ENCODE measurements at places on chromosomes 2 and 18.

GRCh38 chr2:114405247-114406116 lies 37.0 kb upstream of the DPP10 start:
- DNase-seq: no peak

DNA sequence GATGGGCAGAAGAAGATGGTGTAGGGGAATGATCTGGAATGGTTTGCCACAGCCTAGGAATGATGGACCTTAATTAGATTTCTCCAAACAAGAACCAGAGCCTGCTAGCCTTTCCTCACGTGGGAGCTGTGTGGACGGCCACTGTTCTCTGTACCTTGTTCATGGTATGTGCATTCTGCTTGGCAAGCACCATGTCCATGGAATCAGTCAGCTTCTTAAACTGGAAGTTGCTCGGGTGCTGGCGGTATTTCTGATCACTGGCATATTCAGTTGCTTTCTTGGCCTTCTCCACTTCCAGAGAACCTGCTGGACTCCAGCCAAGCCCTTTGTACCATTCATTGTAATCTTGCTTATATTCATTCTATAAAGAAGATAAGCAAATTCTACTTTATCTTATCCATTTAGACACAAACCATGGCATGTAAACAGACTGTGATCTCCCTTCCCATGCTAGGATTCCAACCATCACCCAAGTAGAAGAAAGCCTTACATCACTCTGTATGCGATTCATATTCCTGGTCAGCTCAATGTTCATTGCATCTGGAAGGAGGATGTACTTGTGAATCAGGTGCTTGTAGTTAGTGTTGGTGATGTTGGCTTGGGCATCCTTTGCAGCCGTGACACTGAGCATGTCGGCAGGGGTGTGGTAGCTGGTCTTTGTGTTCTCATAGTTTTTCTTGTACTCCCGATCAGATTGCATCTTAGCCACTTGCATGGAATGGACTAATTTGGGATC lies 78.4 kb downstream of the NEB start:
- DNase-seq: no peak

DNA sequence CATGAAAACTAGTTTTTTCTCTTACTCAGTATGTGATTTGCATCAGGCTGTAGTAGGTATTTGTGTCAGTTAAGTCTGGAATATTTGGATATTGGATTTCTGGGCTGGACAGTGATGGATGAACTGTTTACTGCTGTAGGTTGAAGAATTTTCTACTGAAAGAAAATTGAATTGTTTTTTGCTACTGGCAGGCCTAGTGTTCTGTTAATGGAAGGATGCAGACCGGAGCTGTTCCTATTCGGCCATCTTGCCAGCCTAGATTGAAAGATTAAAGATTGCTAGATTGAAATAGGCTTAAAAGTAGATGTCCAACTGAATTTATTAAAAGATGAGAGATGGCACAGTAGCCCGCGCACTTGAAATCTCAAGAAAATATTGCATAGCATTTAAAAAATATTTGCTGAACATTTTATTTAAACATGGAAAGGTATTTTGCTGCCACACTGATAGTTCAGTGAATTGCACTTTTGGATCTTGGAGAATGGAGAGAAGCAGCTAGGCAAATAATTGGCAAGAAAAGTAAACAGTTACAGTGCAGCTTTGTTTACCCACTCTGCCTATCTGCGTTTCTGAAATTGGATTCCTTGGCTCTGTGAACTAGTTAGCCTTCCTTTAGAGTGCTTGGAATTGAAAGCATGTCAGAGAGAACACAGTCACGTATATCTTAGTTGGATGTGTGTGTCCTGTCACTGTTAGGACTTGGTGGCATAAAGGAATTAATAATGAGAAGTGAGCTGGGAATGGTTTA lies 54.1 kb downstream of the EPB41L5 start:
- DNase-seq: no peak

DNA sequence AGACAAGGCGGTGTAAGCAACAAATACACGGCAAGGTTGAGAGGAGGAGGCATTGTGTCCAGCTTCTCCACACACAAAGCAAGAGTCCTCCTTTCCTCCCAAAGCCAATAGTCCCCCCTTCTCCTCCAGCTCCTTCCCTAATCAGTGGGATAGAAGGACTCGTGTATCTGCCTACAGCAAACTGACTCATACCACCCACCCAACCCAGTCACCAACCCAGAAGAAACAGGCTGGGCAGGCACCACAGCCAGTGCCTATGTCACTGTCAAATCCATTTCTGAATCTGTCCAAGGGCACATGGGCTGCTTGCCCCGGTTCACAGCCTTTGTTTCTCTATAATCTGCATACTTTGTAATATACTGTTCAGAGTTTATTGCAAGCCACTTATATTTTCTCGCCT lies 19.2 kb upstream of the NMS start:
- no peak for DNase-seq

DNA sequence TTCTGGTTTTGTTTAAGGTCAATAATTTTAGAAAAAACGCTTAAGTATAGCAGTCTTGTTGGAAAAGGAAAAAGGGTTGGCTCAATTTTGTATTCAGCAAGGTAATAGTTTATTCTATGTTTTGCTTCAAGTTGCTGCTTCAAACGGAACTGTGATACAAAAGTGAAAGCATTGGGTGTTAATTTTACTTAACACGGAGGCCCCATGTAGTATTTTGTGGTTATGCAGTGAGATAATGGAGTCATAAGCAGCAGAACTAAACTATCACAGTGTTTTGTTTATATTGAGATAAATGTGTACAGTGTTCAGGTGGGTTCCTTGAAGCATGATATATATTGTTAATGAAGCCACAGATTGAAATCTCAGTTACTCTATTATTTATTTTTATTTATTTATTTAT lies 67.0 kb upstream of the LYPD6B start:
- DNase-seq: no peak

GRCh38 chr2:242098445-242099128 lies 229.1 kb downstream of the RTP5 start:
- no peak for DNase-seq

GRCh38 chr2:113124181-113124961 lies 3.0 kb upstream of the IL1RN start:
- no peak for DNase-seq

- DNase-seq: no peak
Observed at GRCh38 chr2:220278022-220278421, 650.6 kb downstream of the SLC4A3 start.

- DNase-seq: peak; percentile 68
Observed at GRCh38 chr2:200466425-200467418, 43.1 kb downstream of the KCTD18 start.

GRCh38 chr2:6492573-6492972 lies 373.1 kb downstream of the CMPK2 start:
- no peak for DNase-seq

DNA sequence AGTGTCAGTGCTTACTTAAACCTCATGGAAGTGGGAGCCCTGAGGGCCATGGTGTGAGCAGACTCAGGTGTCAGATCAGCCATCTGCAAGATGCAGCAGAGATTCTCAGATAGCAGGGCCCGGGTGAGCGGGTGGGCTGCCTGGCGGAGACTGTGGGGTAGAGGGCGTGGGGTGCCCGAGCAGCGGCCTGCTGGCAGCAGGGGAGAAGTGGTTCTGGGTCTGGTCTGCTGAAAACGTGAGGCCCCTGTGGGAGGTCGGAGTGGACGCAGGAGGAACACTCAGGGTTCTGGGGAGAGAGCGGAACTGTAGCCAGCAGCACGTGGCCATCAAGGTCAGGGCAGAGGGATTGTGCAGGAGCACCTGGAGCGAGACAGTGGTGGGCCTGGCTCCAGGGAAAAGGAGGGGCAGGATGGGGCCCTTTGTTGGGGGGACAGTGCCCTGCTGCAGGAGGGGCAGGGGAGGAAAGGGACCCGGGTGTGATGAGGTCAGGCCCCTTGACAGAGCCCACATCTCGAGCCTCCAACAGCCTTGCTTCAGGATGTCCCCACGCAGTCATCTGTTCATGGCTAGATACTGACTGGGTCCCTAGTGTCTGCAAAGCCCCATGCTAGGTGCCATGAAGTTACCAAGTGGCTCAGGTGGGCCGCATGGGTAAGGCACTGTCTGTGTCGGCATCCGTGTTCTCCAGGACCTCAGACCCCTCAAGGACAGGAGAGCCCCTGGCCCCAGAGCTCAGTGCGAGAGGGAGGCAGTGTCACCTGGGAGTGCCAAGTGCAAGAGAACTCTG lies 2.7 kb upstream of the ESPNL start:
- DNase-seq: no peak

DNA sequence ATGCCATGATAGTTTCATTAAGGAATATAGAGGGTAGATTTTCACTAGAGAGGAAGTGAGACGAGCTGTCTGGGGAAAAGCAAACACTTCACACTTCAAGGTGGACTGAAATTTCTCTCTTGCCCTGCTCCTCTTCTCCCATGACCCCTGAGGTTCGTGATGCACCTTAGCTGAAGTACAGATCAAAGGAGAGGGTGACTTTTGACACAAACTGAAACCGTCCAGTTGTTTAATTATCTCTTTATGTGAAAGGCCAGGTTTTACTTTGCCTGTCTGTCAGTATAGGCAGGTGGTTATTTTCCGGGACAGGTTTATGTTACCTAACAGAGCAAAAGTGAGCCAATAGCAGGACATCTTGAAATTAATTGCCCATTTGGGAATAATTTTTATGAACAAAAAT lies 41.0 kb upstream of the FOXI3 start:
- DNase-seq: no peak

DNA sequence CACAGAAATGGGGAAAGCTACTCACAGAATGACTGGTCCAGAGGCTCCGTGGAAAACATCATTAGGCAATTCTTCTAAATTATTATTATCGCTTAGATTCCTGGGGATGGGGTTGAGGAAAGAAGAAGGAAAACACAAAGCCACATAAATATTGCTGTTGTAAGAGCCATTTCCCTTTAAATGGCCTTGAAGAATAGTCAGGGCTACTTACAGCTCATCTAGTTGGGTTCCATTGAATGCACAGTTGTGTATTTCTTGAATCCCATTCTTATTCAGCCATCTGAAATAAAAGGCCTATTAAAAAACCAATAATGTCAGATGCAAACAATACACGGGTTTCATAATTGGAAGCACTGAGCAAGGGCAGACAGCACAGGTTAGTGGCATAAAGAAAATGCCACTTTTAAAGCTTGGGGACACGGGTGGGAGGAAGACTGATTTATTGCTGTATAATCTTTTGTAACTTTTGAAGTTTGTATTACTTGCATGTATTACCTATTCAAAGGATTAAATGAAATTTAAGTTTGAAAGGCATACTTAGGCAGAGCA lies 171.4 kb downstream of the FSHR start:
- no peak for DNase-seq

- DNase-seq: no peak
Observed at GRCh38 chr2:24871852-24872333, 48.1 kb downstream of the ADCY3 start.

- DNase-seq: no peak
Observed at GRCh38 chr18:50969448-50969847, 1.6 kb downstream of the ELAC1 start.

GRCh38 chr2:127275789-127276188 lies 18.2 kb downstream of the ERCC3 start:
- DNase-seq: no peak

GRCh38 chr18:4510711-4511110 lies 55.6 kb upstream of the DLGAP1 start:
- no peak for DNase-seq

DNA sequence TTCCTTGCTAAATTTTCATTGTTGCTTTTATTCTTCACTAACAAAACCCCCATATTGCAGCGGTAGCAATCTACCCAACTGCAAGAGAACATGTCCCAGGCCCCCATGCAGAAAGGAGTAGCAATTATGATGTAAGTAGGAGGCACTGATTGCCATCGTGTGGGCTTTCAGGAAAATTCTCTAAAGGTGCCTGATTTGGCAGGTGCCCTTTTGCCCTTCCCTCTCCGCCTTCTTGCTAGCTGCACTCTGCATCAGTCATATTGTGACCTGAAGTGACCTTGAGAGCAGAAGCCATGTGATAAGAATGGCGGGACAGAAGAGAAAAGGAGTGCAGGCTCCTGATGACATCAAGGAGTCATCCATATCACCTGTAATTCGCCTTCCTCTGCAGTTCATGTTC lies 112.1 kb downstream of the NCKAP5 start:
- DNase-seq: no peak

- DNase-seq: no peak
Observed at GRCh38 chr2:78994789-78995188, 30.7 kb upstream of the REG3G start.

GRCh38 chr18:49161627-49162026 lies 210.9 kb upstream of the SMAD7 start:
- DNase-seq: peak; percentile 45

GRCh38 chr2:44759823-44760222 lies 181.7 kb upstream of the SIX3 start:
- DNase-seq: no peak

GRCh38 chr2:109466674-109467575 lies 146.8 kb downstream of the SEPTIN10 start:
- no peak for DNase-seq

DNA sequence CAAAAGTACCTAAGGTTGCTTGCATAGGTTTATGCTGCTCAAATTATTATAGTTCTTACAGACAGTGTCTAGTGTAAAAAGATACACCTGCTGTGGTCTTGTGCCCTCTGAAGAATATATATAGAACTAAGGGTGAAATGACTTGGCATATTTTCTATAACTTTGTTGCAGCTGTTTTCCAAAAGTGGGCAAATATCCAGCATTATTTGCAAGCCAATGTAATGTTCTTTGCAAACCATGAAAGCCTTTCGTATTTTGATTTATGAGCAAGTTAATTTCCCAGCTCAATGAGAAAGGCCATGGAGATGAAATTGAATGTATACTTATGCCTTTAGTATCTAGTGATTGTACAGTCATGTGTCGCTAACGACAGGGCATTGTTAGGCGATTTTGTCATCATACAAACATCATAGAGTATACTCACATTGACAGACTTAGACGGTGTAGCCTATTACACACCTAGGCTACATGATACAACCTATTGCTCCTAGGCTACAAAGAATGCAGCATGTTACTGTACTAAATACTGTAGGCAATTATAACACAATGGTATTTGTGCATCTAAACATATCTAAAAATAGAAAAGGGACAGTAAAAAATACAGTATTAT lies 116.3 kb downstream of the PLCL1 start:
- DNase-seq: no peak

GRCh38 chr2:141186413-141187074 lies 944.3 kb downstream of the LRP1B start:
- no peak for DNase-seq

DNA sequence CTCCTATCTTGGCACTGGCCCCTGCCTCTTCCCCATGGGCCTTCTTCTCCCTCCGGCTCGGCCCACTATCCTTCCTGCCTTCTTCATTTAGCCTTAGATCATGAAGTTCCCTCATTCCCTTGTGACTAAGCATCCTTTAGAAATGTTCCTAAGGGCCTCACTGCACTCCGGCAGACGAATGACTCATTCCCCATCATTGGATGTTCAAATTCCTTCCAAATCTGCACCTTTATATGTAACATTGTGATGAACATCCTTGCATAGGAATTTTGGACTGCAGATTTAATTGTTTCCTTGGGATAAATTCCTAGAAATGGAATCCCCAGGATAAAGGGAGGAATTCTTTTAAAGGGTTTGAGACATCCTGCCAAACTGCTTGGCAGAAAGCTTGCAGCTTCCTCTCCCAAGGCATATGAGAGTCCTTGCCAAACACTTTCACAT lies 19.0 kb downstream of the CRACDL start:
- no peak for DNase-seq

GRCh38 chr2:202378001-202378400 lies 1.9 kb downstream of the BMPR2 start:
- DNase-seq: no peak

- no peak for DNase-seq
Observed at GRCh38 chr2:16633621-16634430, 31.8 kb downstream of the CYRIA start.
